ENCODE measurements at places on chromosomes 12 and 14. TPM values are rescaled to one million over a fixed set of nuclear protein-coding genes. Genes with fewer than 3 reads are reported as not detected.

- no peak overlapping the region for H3K27ac ChIP-seq
- no peak overlapping the region for H3K4me3 ChIP-seq
- no peaks in the 10 kb centered on the region for H3K27me3 ChIP-seq
- no peaks in the 10 kb centered on the region for H3K4me1 ChIP-seq
- peaks cover 20% of the 10 kb centered on the region for H3K36me3 ChIP-seq
Observed at GRCh38 chr14:73221945-73222344, 15.4 kb upstream of the PAPLN start.

GRCh38 chr12:110266980-110267620, 13.9 kb upstream of the ATP2A2 start:
- DNase-seq = no peak
- H3K4me1 ChIP-seq = peaks cover 14% of the 10 kb centered on the region
- H3K36me3 ChIP-seq = peaks cover 2% of the 10 kb centered on the region
- no peak overlapping the region for H3K27ac ChIP-seq
- no peak overlapping the region for H3K4me3 ChIP-seq
- no peaks in the 10 kb centered on the region for H3K27me3 ChIP-seq

GRCh38 chr12:46942579-46942978, 116.8 kb upstream of the SLC38A4 start:
- DNase-seq = no peak
- no peak overlapping the region for H3K4me3 ChIP-seq
- H3K27me3 ChIP-seq = no peaks in the 10 kb centered on the region
- peaks cover 5% of the 10 kb centered on the region for H3K4me1 ChIP-seq

- DNase-seq = no peak
- no peak overlapping the region for H3K27ac ChIP-seq
- no peaks in the 10 kb centered on the region for H3K27me3 ChIP-seq
- H3K4me1 ChIP-seq = peaks cover 37% of the 10 kb centered on the region
Observed at GRCh38 chr14:85572845-85573244, 42.9 kb downstream of the FLRT2 start.

The COCH gene
- total RNA-seq = 32.5 TPM

The DYNC1H1 gene
- 501 TPM for total RNA-seq
